Ascending aorta (tissue), 2 donors: ENCODE measurements at places on chromosomes 13 and 19. TPM values are rescaled to one million over a fixed set of nuclear protein-coding genes. Genes with fewer than 3 reads are reported as not detected.

DNA sequence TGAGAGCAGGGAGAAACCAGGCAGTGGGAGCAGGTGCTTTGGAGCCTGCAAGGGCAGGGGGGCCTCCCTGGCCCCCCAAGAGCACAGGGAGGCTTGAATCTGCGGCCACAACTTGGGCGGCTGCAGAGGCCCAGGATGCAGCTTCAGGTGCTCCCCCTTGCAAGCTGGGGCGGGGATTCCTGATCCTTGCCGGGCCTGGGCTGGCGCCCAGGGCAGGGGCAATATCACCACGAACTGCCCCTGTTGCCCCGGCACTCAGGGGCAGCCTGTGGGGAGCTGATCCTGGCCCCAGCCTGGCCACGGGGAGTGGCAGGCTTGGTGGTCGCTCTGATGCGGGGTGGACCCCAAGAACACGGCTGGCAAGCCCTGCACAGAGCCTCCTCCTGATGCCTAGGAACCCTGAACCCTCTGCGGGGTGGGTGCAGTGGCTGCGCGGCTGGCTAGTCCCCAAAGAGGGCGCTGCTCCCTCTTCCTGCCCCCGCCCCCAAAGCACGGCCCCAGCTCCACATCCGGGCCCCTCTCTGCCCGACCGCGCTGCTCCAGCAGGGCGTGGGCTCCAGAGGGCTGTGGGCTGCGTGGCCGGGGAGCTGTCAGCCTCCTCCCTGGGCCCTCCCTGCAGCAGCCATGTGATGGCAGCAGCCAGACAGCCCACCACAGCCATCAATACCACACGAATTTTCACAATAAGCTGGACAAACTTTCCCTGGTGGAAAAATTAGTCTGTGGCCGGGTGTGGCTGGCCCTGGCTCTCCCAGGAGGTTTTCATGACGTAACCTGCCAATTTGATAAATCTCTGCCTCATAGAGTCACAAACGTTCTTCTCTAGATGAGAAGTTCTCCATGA lies 21.0 kb downstream of the TNFSF9 start:
- H3K27ac ChIP-seq, result no peak overlapping the region
- no peaks in the 10 kb centered on the region for H3K4me1 ChIP-seq
- DNase-seq, result no peak
- H3K27me3 ChIP-seq, result no peaks in the 10 kb centered on the region
- H3K4me3 ChIP-seq, result no peak overlapping the region

GRCh38 chr13:25469169-25469525 lies 97.4 kb downstream of the ATP8A2 start:
- H3K4me3 ChIP-seq, result no peak overlapping the region
- no peaks in the 10 kb centered on the region for H3K36me3 ChIP-seq
- no peaks in the 10 kb centered on the region for H3K27me3 ChIP-seq

DNA sequence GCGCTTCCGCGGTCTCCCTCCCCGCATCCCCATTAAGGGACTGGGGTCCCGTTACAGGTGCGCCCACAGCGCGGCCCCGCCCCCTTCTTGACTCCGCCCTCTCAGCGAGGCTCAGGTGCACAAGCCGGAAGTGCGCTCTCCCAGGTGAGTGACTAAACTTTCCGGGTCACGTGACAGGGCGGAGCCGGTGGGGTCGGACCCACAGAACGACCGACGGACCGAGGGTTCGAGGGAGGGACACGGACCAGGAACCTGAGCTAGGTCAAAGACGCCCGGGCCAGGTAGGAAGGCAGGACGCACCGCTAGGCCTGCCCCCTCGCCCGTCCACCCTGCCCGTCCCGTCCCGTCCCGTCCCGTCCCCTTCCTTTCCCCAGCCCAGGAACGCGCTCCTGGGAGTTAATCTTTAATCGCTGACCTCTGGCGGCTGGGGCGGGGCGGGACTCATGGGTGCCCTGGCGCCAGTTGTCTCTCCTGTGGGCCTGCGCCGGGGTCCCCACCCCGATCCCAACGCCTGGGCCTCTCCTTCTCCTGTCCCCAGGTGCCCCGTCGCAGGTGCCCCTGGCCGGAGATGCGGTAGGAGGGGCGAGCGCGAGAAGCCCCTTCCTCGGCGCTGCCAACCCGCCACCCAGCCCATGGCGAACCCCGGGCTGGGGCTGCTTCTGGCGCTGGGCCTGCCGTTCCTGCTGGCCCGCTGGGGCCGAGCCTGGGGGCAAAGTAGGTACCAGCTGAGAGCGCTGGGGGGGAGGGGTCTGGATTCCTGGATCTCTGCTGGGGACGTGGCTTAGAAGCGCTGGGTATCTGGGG lies at the start of gene CRB3:
Gene CRB3 (plus strand): TSS at position 202 of the 804 bp plus-strand sequence. CDS start 431 bp downstream, at position 633.
- H3K4me1 ChIP-seq, result no peaks in the 10 kb centered on the region
- H3K27ac ChIP-seq, result no peak within 1 kb of the TSS
- no peak for DNase-seq
- H3K4me3 ChIP-seq, result no peak within 1 kb of the TSS

DNA sequence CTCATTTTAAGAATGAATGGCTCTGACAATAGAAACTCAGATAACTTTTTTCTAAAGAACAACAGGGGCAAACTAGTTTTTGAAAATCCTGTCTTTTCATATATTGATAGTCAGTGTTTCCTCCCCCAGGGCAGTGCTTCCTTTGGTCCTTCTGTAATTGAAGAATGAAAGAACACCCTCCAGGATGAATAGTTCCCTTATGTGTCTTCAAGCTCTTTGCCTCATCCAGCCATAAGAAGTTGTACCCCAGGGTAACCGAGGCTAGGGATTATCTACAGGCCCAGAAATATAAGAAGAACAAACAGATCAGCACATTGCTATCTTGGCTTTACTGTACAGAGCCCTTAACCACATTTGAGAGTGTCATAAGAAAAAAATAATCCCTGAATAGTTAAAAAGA lies 12.1 kb upstream of the ERICH6B start:
- no peak overlapping the region for H3K4me3 ChIP-seq
- no peak for DNase-seq
- no peaks in the 10 kb centered on the region for H3K4me1 ChIP-seq
- no peaks in the 10 kb centered on the region for H3K36me3 ChIP-seq
- no peaks in the 10 kb centered on the region for H3K27me3 ChIP-seq

PRODH2 gene
- not detected for total RNA-seq
